ENCODE measurements at places on chromosomes 13 and 19. TPM values are rescaled to one million over a fixed set of nuclear protein-coding genes. Genes with fewer than 3 reads are reported as not detected.

The ZNF665 gene
- polyA plus RNA-seq: 6.9 TPM

DNA sequence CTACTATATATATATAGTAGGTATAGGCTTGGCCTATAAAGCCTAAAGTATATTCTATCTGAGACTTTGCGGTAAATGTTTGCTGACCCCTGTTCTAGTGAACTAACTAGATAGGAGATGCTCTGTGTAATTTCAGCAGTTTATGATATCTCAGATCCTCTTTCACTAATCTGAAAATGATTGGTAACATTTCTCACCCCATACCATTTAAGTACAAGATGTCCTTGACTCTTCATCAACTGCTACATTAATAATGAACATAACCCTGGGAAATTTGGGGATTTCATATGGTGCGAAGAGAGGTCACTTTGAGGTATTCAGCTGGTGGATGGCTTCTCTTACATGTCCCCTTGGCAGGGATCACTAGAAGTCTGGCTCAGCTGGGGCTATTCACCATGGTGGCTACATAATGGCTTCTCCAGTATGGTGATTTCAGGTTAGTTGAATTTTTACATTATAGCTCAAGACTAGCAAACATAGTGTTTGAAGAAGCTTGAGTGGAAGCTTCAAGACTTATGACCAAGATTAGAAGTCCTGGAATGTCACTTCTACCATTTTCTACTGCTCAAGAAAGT is 103.6 kb upstream of the MYCBP2 start:
- no peak for DNase-seq

DNA sequence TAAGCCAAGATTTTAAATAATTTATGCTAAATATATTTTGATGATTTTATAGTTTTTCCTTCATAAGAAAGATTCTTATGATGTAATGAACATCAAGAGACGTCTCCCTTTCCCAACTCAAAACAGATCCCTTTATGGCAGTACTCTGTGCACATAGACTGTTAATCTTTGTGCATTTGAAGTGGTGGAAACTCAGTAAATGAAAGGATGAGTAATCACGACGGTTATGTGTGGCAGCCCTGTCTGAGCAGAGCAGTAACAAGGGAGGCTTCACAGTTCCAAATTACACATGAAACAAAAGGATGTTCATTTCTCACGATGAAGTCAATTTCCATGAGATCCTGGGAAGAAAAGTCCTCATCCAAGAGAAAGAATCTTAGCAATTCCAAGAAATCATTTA is 498.1 kb downstream of the KLF5 start:
- no peak for DNase-seq

The TMEM147 gene
- 90.1 TPM for polyA plus RNA-seq

The TINCR gene
- polyA plus RNA-seq: 0.18 TPM

GRCh38 chr13:111867657-111868056 is 199.3 kb upstream of the SOX1 start:
- DNase-seq: no peak

The ZSWIM9 gene
- 8.8 TPM for polyA plus RNA-seq

DNA sequence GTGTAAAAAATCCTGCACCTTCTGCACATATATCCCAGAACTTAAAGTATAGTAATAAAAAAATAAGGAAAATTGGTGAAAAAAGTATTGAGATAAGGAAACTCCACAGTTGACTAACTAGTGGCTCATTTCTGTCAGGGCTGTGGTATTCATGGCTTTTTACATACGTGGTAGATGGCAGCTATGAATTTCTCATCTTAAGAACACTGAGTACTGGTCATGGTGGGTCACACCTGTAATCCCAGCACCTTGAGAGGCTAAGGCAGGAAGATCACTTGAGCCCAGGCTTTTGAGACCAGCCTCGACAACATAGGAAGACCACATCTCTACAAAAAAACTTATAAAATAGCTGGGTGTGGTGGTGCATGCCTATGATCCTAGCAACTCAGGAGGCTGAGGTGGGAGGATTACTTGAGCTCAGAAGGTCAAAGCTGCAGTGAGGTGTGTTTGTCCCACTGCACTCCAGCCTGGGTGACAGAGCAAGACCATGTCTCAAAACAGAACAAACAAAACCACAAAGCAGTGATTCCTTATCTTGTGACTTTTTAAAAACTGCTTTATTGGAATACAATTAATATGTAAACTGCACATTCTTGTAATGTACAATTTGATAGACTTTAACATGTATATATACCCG is 16.8 kb downstream of the SLAIN1 start:
- no peak for DNase-seq

The NLRP5 gene
- polyA plus RNA-seq: not detected

GRCh38 chr19:46975925-46976782 is 43.5 kb upstream of the NPAS1 start:
- DNase-seq: no peak

The ELANE gene
- 0.18 TPM for polyA plus RNA-seq

The LHB gene
- 0.26 TPM for polyA plus RNA-seq

The SULT2B1 gene
- polyA plus RNA-seq: 0.19 TPM
